ENCODE measurements at places on chromosomes 3 and 15.
A peak's percentile ranks its signal among the peaks of the same experiment; 100 is the strongest.

- no peak for DNase-seq
Observed at GRCh38 chr3:172246107-172246844, 202.0 kb downstream of the GHSR start.

DNA sequence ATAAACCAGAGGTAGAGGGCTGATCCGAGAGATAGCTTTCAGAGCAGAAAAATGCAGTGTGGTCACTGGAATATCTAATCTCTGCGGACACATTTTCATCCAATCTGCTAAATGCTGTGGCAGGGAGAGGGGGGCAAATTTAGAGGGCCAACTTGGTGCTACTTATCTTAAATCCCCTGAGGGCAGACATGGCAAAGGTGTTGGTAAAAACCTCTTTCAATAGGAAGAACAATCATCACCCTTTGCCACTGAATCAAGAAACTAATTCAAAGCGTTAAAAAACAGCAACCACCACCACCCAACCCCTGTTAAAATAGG is 152.9 kb downstream of the MECOM start:
- no peak for DNase-seq

- DNase-seq = no peak
Observed at GRCh38 chr3:52400275-52400793, 44.6 kb downstream of the SEMA3G start.

GRCh38 chr3:99960941-99961340 is 143.3 kb downstream of the CMSS1 start:
- no peak for DNase-seq

GRCh38 chr3:32831062-32831461 is 13.3 kb downstream of the TRIM71 start:
- DNase-seq = no peak

- DNase-seq = no peak
Observed at GRCh38 chr15:67021455-67021854, 43.9 kb upstream of the SMAD3 start.

- no peak for DNase-seq
Observed at GRCh38 chr15:44716983-44717602, 5.8 kb downstream of the B2M start.

DNA sequence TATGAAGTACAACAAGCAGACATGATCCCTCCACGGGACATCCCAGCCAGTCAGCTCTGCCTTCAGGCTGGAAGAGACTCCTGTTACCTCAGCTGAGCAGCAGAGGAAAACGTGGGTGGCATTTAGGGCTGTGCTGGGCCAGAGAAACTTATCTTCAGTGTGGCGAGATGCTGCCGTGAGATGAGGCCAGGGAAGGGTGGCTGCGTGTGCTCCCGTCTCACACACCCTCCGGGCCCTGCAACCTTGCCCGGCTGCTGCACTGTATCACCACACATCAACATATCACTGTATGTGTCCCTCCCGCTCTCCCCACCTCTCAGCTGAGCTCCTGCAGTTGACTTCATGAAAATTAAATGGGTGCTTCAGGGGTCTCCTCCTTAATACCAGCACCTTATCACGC is 23.4 kb downstream of the BMF start:
- no peak for DNase-seq

DNA sequence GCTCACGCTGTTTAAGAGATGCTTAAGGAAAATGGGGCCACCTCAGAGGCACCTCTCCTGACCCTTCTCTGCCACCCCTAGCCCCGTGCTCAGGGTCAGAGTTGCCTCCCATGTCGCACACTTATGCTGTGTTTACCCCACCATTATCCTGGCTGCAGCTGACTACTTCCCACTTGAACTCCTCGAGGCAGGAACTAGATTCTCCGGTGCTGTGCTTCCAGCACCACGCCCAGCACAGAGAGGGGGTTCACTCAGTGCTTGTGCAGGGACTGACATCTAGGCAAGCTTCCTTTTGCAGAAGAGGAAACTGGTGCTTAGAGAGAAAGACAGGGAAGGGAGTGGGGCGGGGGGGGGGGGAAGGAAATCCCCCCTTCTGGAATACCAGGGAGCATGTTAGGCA is 340.1 kb downstream of the RORA start:
- DNase-seq = no peak

DNA sequence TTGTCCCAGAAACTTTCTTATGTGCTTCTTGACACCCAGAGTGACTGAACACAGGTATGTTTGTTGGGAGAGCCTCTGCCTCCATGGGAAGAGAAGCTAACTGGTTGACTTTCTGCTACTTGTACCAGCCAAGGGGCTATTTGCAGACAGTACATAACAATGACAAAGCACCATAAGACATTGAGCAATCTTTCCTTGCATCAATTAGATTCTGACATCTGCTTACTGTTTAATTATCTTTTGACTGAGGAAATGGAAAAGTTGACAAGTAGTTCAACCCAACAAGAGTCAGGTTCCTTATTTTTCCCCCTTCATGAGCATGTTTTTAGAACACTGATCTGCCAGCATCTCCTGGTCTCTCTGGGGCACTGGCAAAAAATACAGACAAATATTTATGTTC is 157.7 kb downstream of the RPLP1 start:
- DNase-seq = no peak

DNA sequence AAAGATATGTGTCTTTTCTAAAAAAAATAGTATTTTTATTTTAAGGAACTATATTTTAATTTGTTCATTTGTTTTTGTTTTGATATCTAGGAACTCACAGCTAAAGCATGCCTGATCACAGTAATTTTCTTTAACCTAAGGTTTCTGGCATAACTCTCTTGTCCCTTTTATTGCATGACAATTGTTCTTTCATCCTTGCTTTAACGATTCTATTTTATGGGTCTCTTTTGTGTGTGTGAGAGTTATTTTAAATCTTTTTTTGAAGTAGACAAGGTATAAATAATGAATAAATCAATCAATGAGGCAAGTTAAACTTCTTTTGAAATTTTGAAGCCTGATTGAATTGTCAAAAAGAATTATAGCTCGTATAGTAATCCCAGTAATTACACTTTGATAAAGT is 747.8 kb upstream of the GOLIM4 start:
- DNase-seq = no peak

DNA sequence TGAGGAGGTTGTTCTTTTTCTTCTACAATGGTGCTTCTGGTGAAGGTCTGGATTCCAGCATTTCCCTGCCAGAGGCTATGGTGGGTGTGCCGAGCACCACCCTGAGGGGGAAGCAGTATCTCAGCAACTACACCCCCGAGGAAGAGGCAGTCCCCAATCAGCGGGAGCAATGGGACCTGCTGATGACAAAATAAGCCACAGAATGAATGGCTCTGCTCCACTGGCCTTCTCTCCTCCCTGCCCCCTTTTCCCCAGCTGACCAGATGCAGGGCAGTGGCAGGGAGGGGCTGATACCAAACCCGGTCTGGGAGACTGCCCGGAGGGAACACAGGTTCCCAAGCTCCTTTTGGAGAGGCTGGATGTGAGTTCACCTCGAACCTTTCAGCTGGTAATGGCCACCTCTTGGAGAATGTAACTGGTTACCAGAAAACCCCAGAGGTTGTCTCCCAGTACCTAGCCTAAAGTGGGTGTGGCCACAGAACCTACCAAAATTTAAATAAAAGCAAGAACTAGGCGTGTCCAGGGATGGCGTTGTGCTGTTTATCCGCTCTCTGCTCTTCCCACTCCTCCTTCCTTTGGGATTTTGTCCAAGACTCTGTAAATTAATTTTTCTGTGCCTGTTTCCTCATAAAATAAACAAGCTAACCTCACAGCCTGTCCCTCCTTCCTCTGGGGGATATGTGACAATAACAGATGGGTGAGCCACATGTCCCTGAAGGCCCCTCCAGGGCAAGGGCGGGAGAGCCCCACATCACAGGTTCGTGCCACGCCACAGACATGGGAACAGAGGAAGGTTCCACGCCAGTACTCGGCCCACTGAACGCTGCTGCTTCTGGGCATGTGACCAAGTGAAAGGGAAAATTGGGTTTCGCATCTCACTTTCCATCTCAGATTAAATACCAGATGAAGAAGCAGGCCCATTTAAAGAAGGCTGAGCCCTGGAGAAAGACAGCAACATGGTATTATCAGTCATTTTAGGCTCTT is 35.1 kb upstream of the SPTBN5 start:
- DNase-seq = no peak

DNA sequence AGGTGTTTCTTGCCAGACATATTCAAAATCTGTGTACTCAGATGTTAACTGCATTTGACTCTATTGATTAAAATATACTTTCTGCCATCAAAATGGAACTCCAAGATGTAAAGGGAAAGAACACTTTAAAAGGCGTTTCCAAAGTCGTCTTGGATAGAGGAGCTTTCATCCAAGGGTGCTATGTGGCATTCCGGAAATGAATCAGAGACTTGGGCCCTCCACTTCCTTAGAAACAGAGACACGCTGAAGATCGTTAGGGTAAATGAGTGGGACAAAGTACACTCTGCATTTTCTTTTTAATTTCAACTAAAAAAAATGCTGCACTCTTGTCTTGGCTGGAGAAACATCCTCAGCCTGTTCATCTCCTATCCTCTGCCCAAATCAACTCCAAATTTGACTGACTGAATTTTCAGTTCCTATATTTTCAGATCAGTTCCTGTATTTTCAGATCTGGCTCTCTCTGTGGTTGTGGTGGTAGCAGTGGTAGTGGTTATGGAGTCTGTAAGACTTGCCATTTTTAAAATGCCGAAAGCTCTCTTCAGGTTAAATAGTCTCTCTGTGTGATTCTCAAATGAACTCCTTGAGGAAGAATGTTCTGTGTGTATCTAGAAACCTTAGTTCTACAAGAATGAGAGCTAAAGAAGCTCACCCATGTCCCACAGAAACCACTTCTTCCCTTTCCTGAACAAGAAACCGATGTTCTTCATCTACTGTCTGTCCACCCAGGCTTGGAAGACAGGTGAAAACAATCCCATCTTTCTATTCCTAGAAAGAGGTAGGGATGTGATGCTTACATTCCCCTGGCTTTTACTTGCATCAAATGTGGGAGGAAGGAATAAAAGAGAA is 156.8 kb upstream of the ICE2 start:
- DNase-seq = no peak

DNA sequence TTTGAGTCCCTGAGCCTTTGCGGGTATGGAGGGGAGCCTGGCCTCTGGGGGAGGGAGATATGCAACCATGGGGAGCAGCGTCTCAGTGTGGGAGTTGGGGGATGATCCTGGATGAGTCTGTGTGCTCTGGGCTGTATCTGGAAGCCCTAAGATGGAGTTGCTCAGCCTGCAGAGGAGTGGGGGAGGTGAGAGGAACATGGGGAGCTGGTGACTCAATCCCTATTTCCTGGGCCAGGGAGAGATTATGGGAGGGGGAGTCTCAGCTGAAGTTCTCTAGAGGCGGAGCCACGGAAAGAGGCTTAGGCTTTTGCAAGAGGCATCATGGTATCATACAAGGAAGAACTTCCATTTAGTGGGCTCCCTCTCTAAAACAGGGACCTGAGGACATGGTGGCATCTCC is 59.5 kb upstream of the TMEM115 start:
- no peak for DNase-seq

- DNase-seq = no peak
Observed at GRCh38 chr3:69328963-69329302, 57.0 kb downstream of the FRMD4B start.

DNA sequence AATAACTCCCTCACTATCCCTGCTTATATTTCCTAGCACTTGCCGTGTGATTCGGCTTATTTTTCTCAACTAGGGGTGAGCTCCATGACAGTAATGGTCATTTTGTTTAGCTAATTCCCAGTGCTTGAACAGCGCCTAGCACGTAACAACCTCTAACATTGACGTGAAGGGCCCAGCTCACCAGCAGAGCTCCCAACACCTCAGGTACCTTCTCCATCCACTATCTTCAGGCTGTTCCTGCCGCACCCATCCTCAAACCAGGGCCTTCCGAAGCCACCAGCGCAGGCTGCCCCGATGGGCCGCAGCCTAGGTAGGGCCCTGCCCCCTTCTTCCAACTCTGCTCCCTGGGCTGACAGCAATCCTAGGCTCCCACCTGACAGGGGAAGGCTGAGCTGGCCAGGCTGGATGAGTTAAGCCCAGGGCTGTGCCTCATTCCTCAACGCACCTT is 751 bp upstream of the RPS17 start:
- peak; percentile 46 for DNase-seq

DNA sequence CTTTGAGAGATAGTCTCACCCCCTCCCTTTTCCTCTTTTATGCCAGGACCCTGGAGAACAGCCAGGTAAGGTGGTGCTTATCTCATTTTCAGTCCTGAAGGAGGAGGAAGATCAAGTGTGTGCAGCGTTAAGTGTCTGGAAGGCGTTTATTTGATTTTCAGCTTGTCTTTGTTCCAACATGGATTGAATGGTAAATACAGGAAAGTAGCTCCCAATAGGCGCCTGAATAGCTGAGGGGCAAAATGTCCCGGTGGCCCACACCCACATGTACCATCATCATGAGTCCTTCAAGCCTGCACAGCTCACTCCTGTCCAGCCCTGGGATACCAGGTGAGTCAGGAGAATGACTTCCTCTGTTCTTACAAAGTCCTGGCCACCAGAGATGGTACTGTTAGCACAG is 73.5 kb downstream of the CEMIP start:
- DNase-seq = peak; percentile 61

GRCh38 chr3:149375501-149376196 is 1.8 kb downstream of the TM4SF1 start:
- no peak for DNase-seq

Data from RWPE1 (cell line).